ENCODE measurements at places on chromosomes 2 and 18.

DNA sequence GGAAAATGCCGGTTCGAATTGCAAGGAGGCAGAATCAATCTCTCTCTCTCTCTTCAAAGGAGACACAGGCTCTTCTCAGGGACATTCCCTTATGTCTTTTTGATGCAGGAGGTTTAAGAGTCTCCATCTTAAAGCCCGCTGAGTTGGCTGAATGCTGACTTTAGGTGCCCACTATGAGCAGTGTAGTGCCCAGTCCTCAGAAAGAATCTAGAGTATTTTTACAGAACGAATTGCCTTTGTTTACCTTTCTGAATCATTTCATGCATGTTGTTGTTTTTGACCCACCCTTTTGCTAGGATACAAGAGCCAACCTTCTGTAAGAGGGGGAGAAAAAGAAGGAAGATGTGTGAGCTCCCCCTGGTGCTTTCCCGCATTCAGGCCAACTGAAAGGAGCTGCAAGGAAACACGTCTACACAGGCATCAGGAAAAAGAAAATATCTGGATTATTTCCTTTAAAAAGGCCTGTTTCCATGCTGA is 193.5 kb upstream of the TCF4 start:
- no peak for DNase-seq

DNA sequence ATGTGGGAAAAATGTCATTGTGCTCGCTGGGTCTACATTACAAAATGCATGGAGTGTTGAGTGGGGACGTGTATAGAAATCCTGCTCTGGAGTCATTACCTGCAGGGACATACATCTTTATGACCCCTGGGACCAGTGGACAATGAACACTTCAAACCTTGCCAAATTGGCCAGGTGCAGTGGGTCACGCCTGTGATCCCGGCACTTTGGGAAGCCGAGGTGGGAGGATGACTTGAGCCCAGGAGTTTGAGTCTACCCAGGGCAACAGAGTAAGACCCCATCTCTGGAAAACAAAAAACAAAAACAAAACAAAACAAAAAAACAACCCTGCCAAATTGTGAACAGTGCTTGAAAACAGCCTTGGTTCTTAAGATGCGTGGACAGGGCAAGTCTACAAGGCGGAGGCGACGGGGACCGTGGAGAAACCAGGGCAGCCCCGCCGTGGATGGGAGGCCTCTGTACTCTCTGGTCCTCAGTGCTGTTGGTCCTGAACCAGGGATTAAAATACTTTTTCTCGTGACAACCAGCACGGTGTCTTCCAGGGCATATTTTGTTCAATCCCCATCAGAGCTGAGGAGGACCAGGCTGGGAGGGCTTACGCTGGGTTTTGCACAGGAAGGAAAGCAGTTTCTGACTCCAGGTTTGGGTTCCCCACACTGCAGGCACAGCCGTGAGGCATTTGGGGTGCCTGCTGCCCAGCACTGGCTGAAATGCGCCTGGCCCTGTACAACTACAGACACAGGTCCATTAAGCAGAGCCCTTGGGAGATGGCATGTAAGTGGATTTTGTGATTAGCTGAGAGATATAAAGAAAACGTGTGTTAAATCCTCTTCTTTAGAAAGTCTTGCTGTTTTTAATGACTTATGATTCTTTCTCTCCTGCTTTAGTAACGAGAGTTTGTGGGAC is 13.7 kb downstream of the COLEC11 start:
- no peak for DNase-seq

DNA sequence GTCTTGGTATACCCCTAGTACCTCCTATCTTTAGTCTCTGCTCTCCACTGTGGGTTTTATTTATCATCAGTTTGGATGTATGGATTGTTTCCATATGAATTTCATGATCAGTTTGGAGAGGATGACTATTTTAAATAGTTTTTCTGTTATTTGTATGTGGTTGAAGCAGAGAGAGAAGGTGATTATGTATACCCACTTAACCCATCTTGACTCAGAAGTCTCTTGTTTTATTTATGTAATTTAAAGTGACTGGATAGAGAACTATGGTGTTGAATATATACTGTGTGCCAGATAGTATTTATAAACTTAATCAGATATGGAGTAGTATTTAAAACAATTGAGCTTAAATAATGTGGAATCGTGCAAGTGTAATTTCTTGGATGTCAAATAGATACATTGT is 39.9 kb downstream of the SMAD4 start:
- DNase-seq = no peak

- DNase-seq = no peak
Measured at GRCh38 chr2:227653419-227653818, 13.2 kb upstream of the SCYGR5 start.

GRCh38 chr2:232382331-232383225 is 4.0 kb downstream of the ALPP start:
- DNase-seq = no peak
